ENCODE measurements at places on chromosomes 3 and 15. TPM values are rescaled to one million over a fixed set of nuclear protein-coding genes. Genes with fewer than 3 reads are reported as not detected.
A peak's percentile ranks its signal among the peaks of the same experiment; 100 is the strongest.

GRCh38 chr3:126019683-126020082, 50.7 kb downstream of the ROPN1B start:
- DNase-seq: no peak

DNA sequence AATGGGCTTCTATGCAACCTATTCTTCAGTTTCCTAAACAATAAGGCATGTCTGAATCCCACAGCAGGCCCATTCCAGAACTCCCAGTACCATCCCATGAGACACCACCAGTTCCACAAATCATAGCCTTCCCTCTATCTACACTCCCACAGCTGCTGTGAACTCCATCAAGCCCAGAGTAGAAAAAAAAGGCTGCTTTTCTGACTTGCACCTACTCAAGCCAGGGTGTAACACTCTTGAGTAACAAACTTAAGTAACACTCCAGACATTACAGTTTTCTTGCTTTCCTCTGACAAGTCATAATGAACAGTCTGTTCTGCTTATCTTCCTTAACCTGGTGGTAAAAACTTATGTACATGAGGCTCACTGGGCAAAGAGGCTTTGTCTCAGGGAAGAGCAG, 283.1 kb downstream of the NFKBIZ start:
- DNase-seq: no peak

- peak; percentile 86 for DNase-seq
Measured at GRCh38 chr3:50237754-50238548, 1.9 kb downstream of the GNAI2 start.

GRCh38 chr3:124995460-124995994, 60.3 kb downstream of the HEG1 start:
- peak; percentile 53 for DNase-seq

DNA sequence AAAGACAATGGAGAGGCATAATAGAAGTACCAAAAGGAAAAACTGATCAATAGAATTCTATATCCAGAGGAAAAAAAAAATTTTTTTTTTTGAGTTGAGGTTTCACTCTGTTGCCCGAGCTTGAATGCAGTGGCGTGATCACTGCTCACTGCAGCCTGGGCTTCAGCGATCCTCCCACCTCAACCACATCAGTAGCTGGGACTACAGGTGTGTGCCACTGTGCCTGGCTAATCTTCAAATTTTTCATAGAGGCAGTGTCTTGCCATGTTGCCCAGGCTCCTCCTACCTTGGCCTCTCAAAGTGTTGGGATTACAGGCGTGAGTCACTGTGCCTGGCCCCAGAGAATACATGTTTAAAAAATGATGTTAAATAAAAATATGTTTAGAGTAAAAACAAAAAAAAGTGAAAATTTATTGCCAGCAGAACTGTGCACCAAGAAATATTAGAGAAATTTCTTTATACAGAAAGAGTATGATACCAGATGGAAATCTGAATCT, 154.3 kb upstream of the ZBTB20 start:
- peak; percentile 26 for DNase-seq

DNA sequence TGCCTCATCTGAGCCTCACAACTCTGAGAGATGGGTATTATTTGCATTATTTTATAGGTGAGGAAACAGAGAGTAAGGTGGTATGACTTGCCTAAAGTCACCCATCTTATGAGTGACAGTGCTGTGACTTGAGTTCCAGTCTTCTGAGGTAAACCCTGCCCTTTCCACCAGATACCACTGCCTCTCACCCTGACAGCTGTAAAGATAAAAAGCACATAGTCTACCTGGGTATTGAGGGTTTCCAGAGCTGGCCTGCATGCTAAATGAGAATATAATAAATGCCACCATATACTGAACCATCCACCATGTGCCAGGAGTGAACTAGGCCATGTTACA, 25.6 kb downstream of the RASGRP1 start:
- DNase-seq: no peak

DNA sequence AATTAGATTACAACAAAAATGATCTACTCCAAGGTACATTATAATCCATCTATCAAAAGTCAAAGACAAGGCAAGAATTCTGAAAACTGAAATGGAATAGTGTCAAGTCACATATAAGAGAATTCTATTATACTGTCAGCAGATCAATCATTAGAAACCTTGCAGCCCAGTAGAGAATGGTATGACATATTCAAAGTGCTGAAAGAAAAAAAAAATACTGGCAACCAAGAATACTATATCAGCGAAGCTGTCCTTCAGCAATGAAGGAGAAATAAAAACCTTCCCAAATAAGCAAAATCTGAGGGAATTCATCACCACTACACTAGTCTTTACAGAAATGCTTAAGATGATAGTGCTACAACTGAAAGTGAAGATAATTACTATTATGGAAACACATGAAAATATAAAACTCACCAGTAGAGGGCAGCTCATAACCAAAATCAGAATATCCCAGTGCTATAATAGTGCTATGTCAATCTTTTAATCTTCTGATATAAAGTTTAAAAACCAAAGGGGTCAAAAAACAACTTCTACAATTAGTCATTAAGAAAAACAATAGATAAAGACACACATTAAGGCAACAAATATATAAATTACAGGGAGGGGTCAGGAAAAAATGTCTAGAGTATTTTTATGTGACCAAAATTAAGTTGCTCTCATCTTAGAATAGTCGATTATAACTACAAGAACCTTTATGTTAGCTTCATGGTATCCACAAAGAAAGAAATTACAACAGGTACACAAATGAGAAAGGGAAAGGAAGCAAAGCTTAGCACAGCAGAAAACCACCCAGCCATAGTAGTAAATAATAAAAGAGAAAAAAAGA, 190.7 kb upstream of the CNTN6 start:
- no peak for DNase-seq

DNA sequence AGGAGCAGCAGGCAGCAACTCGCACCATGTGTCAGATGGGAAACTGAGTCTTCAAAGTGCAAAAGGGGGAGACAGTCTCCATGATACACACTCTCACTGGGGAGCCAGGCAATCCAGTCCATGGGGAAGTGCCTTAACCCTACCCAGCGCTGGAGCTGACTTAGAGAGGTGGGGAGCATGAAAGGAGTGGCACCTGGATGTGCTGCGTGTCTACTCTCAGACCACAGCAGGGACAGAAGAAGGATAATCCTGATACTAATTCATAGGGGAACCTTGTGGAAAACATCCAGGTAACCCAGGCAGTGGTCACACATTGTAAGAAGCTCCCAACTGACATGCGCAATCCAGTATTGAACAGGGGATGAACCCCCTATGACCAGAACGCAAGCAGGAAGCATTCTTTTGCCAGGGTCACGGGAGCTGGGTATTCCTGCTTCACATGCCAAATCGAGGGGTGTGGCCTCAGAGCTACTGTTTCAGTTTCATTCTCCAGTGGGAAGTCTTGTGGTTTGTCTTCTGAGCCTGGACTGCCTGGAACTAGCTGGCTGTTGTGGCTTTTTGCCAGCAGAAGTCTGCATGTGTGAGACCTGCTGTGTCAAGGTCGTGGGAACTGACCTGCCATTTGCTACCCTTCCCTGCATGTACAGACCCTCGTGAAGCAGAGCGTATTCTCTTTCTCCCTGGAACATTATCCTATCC, 367.6 kb upstream of the NDN start:
- peak; percentile 7 for DNase-seq

DNA sequence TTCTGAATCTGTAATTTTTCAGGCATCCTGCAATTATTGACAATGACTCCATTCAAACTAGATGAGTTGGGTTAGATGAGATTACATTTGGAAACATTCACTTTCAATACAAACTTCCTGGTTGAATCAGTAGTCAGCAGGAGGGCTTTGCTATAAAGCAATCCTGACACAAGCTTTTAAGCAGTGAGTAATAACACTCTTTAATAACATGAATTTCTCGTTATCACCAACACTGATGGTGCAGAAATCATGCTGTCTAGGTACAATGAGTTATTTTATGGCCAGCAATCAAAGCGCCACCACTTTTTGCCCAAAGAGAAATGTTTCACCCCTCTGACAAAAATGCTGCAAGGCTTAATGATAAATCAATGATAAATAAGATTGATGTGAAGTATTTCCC, 474.8 kb upstream of the CNTN4 start:
- no peak for DNase-seq

- peak; percentile 60 for DNase-seq
Measured at GRCh38 chr3:168040607-168041208, 55.0 kb downstream of the GOLIM4 start.

GRCh38 chr3:195209083-195209846, 61.7 kb downstream of the XXYLT1 start:
- DNase-seq: no peak

- DNase-seq: no peak
Measured at GRCh38 chr3:63977893-63978292, 45.4 kb downstream of the PSMD6 start.

- peak; percentile 22 for DNase-seq
Measured at GRCh38 chr3:55471522-55472280, 15.4 kb downstream of the WNT5A start.

DNA sequence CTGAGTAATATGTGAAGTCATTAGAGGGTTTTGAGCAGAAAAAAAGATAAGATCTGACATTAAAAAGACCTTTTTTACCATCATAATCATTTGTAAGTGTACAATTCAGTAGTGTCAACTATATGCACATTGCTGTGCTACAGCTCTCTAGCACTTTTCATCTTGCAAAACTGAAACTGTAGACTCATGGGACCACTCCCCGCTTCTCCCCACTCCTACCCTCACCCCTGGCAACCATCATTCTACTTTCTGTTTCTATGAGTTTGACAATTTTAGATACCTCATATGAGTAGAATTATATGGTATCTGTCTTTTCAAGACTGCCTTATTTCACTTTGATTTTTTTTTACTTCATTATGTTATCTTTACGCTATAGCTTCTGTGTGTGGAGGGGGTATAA, 112.8 kb downstream of the NSUN3 start:
- no peak for DNase-seq

DNA sequence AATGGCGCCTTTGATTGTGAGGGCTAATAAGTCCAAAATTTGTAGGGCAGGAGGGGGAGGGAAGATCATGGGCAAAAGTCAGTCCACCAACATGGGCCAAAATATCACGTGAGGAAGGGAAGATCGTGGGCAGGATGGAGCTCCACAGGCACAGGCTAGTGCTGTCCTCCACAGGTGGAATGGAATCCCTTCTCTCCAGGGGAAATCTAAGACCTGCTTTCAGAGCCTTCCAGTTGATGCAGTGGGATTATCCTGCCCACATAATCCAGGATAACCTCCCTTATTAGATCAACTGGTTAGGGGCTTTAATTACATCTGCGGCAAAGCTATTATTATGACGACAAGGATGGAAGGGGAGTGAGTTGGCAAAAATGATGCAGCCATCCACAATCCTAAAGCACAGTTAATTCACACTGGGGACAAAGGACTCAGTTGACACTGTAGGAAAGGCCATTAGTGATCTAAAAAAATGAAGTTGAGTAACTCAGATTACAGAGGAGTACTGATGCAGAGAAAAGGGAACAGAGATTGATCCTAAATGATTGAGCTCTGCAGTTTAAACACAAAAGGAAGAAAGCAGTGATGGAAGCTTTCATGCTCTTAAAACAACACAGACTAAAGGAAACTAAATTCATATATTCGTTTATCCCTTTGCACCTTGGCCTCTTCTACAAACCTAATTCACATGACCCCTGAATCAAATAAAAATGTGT, 159.8 kb downstream of the AKAP13 start:
- DNase-seq: no peak

- DNase-seq: no peak
Measured at GRCh38 chr15:75214293-75215096, 12.8 kb downstream of the C15orf39 start.

- DNase-seq: no peak
Measured at GRCh38 chr3:31892916-31893573, 88.0 kb downstream of the OSBPL10 start.

DNA sequence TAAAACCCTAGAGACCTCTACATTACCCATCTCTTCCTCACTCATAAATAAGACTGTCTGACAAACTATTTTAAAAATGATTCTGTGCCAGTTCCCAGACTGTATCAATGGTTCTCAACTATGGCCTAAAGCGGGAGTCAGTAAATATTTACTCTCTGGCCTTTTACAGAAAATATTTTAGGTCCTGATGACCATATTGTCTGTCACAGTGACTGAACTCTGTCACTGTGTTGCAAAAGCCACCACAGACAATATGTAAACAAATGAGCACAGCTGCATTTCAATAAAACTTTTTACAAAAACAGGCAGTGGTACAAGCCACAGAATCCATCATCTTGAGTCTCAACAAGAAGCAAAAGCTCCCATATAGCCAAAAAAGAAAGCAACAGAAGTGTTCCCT, 45.4 kb downstream of the PLOD2 start:
- DNase-seq: peak; percentile 40

- DNase-seq: no peak
Measured at GRCh38 chr3:195868866-195869412, 39.4 kb downstream of the TNK2 start.

- no peak for DNase-seq
Measured at GRCh38 chr15:80475572-80475971, 71.4 kb downstream of the ARNT2 start.

DNA sequence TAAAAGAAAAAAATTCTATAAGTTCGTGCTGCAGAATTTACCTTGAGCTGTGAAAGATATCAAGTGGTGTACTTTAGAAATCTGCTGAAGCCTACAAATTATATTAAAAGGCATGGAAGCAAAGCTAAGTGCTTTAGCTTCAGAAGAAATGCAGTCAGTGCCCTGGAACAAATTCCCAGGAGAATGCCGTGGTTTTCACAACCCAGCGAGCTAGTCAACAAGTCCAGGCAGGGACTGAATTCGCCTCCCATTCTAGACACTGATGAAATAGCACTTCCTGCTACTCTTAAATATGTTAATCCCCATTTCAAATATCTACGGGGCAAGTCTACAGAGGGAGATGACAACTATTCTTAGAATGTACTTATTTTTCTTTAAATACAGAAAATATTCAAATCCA, 326.4 kb upstream of the IGF1R start:
- DNase-seq: no peak

GPR87 gene
- 0.66 TPM for total RNA-seq

PTH1R gene
- total RNA-seq: 0.49 TPM

PDCD7 gene
- total RNA-seq: 9.2 TPM

ATP13A4 gene
- not detected for total RNA-seq

MAP3K13 gene
- total RNA-seq: 47.9 TPM

AGTR1 gene
- not detected for total RNA-seq

SEC22A gene
- 84.8 TPM for total RNA-seq

DGKG gene
- 14.4 TPM for total RNA-seq

ARPP19 gene
- 137 TPM for total RNA-seq

SLC24A5 gene
- total RNA-seq: not detected

ADPRH gene
- total RNA-seq: 1.1 TPM

CAMK2N2 gene
- total RNA-seq: 1.1 TPM

SEC62 gene
- total RNA-seq: 33.0 TPM

LRRC28 gene
- total RNA-seq: 19.9 TPM

NR1I2 gene
- total RNA-seq: not detected

SLC22A13 gene
- total RNA-seq: not detected

SEMA5B gene
- total RNA-seq: not detected

MRPL47 gene
- 83.0 TPM for total RNA-seq

ZNF80 gene
- total RNA-seq: not detected

CP gene
- 2.7 TPM for total RNA-seq

Data from M059J (cell line).